ENCODE measurements at places on chromosomes 4 and X.

- DNase-seq: no peak
Measured at GRCh38 chrX:69551421-69552009, 47.4 kb downstream of the NALF2 start.

DNA sequence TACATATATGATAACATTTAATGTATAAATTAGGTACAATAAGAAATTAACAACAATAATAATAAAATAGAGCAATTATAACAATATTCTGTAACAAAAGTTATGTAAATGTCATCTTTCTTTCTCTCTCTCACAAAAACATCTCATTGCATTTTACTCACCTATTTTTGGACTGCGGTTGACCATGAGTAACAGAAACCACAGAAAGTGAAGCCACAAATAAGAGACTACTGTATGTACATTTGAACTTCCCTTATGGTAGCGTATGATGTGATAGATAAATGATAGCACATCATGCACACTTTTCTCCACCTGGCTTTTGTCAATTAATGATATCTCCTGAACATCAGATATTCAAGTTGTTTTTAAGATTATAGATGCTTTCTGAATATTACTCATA, 80.5 kb downstream of the HNRNPD start:
- DNase-seq: no peak

GRCh38 chr4:28686618-28687017, 1826.0 kb downstream of the STIM2 start:
- DNase-seq: no peak

GRCh38 chr4:121655320-121656268, 41.2 kb downstream of the ANXA5 start:
- DNase-seq: no peak

GRCh38 chrX:105823092-105823455, 735 bp downstream of the NRK start:
- no peak for DNase-seq

GRCh38 chr4:15428611-15429010, 778 bp downstream of the C1QTNF7 start:
- DNase-seq: peak; percentile 13
